AG04449 (cell line): ENCODE measurements at places on chromosomes 3 and 15.

DNA sequence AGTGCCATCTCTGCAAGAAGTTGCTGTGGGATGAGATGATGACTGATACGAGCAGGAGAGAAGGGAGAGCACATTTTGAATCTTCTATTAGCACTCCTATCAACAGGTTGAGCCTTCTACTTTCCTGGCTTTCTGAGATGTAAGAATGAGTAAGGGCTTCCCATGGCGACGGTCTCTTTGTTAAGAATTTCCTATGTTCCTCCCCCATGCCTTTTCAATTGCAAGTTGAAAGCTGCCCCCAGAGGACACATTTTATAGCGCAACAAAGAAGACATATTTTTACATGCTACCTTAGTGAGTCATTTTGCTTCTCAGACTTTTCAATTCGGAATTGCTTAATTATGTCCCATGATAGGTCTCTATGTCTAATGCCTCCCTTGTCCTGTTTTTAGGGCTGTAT is 71.3 kb upstream of the LRTM1 start:
- peak; percentile 78 for DNase-seq

DNA sequence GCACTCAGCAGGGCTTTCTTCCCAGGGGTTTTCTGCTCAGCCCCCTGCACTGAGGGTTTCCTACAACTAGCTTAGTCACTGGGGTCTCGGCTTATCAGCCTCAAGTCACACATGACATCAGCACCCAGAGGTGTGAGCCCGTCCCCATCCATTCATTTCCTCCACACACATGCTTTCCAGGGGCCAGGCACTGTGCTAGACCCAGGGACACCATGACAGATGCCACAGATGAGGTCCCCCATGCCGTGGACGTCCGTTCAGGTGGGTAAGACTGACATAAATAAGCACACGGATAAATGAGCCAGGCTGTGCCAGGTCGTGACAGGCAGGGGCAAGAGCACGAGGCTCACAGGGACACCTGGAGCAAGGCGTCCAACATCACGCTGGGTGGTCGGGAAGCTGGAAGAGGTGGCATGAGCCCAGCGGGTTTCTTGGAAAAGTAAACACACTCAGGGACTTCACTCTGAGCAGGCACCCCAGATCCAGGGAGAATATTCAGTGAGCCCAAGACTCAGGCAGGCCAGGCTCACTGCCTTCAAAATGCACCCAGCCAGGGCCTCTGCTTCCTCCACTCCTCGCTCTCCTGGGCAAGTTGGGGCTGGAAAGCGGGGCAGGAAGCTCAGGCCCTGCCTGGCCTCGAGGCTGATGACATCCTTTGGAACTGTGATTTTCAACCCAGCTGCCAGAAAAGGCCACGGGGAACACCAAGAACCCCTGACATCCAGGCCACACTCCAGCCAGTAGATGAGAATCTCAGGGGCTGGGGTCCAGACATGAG is 139.3 kb downstream of the CHSY1 start:
- no peak for DNase-seq

DNA sequence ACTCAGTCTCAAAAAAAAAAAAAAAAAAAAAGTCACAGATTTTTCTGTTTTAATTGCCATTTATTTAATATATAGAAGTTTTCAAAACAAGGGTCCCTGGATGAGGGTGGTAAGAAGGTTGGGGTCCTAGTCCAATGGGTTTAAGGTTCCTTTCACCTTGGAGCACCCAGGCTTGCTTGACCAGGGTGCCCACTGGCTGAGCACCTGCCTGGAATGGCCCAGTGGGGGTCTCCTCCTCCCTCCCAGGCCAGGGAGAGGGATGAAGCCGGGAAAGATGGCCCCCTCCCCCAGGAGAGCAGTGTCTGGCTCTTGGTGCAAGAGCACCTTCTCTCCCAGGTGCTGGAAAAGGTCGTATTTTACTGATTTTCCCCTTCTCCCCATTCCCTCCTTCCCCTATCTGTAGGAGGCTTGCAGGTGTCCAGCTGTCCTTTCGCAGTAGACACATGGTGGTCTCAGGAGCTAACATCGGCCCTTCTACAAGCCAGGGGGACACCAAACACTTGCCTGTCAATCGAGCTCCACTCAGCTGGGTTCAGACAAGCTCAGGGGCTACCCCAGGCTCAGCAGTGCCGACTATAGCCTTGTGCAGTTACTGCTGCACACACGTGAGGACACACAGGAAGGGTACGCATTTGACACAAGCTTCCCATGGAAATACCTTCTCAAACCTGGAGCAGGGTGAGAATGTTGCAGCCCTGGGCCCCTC is 112.3 kb upstream of the KLF13 start:
- no peak for DNase-seq

- DNase-seq: no peak
Observed at GRCh38 chr3:181793006-181793405, 81.3 kb downstream of the SOX2 start.

- peak; percentile 99 for DNase-seq
Observed at GRCh38 chr15:75666823-75667501, 19.2 kb downstream of the SNX33 start.

DNA sequence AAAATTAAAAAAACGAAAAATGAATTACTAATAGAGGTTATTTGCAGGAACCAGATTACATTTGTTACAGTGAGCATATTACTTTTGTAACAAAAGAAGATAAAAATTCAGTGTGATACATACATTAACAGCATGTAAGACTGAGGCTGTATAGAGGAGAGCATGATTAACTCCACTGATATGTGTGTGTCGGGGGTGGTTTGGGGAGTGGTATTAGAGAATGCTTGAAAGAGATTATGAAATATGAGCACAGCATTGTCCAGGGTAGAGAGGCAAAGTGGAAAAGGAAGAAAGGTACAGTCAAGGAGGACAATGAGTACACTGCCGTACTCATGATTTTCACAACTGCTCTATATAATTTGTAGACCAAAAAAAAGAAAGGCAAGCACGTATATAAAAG is 62.9 kb upstream of the LRRFIP2 start:
- DNase-seq: no peak

DNA sequence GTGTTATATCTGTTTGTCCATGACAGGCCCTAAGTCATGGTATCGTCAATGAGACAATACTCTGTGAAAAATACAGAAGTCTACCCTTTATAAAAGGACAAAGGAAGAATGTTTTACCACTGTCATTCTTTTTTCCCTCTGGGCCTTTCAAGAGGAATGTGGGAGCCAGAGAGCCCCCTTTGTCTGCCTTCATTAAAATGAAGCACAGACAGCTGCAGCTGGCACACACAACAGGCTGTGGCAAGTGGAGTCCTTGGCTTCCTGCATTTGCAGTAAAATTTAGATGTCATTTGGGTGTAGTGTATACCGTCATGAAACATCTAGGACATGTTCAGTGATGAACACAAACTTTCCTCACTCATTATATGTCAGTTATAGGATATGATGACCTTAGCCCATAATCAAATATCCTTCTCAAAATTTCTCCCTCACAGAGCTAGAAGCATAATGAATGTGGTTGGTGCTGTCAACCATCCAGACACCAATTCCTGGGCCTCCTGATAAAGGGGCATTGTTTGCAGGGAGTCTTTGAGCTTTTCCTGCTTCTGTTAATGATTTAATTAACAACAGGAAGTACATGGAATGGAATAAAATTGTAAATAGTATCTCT is 76.4 kb downstream of the DHX36 start:
- no peak for DNase-seq

DNA sequence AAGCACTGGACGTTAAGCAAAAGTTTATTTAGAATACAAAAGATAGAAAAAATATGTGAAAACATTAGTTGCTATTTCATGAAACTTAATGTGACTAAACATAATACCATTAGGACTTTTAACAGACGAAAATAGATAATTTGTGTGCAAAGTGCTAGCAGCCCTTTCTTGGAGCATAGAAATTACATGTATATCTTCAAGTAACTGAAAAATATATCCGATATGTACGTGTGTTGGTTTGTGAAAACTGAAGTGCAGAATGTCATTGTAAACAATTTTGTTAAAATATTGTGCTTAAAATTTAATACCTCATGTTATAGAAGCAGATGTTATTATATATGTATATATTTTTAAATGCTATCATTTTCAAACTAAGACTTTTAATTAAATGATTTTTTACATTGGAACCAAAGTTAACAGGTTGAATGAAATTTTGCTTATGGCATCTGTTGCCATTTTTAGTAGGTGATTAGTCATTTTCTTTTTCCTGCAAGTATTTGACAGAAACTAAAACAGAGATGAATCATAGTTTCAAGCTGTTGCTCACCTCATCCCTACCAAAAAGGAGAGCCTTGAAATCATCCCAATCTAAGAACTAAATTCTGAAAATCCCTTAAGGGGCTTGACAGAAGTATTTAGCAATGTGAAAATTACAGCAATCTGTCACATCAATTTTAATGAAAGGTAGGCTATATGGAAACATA is 334.8 kb downstream of the NAALADL2 start:
- DNase-seq: no peak

DNA sequence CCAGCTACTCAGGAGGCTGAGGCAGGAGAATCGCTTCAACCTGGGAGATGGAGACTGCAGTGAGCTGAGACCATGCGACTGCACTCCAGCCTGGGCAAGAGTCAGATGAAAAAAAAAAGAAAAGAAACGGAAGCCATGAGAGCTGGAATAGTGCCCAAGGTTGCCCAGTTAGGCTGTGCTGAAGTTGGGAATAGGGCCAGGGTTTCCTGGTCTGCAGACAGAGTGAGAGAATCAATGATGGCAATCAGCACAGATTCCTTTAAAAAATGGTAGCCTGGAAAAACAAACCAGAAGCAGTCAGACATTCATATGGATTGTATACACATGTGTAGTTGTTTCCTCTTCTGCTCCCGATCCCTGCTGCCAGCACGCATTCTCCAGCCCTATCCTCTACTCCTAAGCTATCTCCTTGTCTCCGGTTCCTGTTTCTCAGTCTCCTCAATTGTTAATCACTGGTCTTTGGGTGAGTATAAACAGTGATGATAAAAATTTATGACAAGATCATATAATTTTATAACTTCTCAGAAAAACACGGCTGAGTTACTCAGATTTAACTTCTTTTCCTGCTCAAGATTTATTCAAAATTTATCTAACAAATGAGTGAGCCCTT is 316.2 kb upstream of the UMPS start:
- no peak for DNase-seq

DNA sequence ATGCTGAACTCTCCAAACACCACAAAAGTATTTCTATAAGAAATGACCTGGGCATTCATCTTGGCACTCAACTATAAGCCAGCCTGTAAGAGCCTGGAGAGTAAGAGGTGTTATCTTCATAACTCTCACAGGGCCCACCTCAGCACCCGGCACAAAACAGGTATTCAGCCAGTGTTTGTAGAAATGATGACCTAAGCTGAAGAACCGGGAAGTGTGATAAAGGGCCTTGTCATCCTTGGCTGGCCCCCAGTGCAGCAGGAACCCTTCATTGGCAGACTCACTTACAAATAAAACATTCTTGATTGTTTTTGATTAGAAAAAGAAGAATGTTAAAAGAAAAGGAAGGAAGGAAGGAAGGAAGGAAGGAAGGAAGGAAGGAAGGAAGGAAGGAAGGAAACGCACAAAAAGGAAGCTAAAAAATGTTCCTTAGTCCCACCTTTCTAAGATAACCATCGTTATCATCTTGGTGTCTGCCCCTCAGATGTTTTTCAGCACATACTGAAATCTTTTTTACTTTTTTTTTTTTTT is 52.1 kb downstream of the DAPK2 start:
- DNase-seq: no peak

- DNase-seq: no peak
Observed at GRCh38 chr15:76584868-76585575, 248.4 kb downstream of the ISL2 start.

DNA sequence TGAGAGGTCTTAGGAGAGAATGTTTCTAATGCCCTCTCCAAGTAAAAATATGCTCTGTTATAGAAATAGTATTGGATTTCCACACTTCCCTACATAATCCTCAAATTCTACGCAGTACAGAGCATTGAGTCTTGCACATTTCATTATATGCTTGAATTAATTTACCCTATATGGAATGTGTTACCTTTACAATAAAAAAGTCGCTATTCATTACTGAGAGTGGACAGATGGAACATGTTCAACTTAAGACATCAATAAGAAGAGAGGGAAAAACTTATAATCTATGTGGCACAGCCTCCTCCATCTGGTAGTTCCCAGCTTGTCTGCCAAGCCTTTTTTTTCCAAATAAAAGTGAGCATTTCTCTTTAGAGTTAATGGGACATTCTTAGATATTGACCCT is 417.9 kb downstream of the MECOM start:
- DNase-seq: no peak

- DNase-seq: no peak
Observed at GRCh38 chr3:3105815-3106214, 4.4 kb downstream of the IL5RA start.

DNA sequence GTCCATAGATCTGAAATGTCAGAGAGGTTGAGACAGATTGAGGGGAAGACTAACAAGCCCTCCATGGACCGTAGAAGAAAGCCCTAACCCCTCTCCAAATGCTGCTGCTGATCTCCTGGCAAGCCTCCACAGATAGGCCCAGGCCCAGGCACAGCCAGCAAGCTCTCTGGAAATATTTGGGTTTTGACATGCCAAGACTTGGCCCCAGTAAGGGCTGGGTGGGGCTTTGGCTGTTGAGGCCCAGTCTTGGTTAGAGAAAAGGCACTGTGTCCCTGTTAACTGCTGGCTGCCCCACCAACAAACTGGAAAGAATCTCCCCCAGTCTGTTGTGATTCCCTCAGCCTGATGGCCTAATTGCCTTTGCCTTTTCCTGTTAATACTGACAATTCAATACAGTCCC is 208.8 kb upstream of the CTDSPL start:
- DNase-seq: no peak

DNA sequence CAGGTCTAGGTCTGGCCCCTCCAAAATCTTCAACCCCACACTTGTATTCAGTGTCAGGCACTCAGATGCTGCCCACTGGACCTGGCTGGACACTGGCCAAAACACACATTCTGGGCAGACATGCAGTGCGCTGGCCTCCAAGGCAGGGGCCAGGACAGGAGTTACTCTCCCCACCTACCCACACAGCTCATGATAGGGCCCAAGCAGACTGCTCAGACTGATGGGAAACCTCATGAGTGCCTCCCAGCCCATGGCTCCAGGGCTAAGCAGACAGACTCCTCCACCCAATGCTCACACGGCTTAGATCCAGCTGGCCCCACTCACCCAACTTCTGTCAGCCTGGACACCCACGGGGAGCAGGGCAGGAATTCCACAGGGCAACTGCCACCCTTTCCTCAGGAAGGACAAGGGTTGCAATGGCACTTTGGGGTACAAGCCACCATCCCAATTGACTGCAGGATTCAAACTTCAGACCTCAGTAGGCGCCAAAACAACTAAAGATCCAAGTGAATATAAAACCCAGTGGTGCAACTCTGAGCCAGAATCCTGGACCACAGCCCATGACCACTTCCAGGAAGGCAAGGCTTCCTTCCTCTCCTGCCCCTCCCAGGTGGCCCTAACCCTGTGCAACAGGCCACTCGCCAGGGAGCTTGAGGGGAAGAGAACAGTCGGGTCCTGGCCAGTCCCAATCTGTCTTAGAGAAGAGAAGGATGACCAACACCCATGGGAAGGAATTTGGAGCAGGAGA is 1.4 kb downstream of the LTF start:
- no peak for DNase-seq

DNA sequence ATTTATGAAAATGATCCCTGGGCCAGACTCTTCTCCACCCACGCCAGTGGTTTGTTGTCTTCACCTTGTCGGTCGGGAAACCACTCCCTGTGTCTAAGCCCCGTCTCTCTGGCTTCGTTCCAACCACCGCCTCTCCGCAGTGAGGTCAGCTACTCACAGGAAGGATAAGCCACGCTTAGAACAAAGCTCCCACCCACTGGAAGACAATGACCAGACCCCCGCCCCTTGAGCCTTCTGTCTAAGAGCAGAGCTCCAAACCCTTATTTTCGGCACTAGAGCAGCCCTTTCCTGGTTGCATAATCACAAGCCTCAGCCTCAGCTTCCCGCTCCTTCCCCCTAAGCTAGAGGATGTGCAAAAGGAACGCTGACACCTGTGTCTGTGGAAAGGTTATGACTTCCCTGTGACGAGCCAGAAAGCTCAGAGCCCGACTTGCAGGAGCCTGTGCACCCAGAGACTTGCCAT is 114.9 kb upstream of the MEF2A start:
- no peak for DNase-seq
